ENCODE measurements at places on chromosomes 2 and 18.

DNA sequence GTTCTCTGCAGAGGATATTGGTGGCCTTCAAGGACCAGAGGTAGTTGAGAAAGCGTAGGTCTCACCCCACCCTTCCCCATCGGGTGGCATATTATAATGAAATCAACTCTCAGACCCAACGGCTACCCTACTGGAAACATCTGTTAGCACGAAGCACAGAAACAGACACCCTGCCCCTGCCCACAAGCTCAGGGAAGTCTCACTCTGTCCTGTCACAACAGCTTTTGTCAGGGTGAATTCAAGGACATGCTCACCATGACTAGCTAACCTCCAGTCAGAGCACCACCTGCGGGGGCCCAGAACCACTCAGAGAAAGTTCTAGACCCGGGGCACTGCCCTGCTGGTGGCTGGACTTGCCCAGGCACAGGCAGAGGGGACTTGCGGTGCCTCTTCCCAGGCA lies 3.5 kb upstream of the B3GNT7 start:
- no peak for DNase-seq

DNA sequence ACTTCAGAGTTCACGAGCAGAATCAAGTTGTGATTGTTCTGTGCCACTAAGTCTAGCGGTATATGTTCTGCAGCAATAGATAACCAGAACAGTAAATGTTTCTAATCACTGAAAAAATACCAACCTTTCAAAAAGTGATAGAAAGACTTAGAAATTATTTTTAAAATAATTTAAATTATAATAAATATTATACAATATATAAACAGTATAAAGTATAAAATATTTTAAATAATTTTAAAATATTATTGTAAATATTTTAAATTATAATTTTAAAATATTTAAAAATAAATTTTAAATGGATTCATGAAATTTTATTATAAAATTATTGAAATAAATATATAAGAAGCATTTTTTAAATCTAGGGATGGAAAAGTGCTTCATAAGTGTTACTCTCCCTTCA lies 126.3 kb upstream of the ID2 start:
- no peak for DNase-seq

DNA sequence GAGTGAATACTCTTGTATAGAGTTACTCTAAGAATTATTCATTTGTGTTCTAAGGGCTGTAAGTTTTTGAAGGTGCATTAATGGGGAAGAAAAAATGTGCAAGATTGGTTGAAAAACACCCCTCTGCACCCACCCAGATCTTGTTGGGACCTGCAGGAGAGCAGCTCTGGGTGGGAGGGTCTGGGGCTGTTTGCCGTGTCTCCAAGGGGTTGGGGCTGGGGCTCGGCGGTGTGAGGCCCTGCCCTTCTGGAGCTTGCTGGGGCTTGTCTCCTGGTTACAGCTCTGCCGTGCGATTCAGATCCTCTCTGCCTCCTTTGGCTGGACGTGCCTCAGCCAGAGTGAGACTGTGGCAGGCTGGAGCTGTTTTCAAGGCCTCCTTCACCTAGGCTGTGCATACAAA lies 26.1 kb downstream of the IGFBP2 start:
- DNase-seq = no peak

- no peak for DNase-seq
Measured at GRCh38 chr2:39136799-39137198, 15.9 kb upstream of the SOS1 start.

DNA sequence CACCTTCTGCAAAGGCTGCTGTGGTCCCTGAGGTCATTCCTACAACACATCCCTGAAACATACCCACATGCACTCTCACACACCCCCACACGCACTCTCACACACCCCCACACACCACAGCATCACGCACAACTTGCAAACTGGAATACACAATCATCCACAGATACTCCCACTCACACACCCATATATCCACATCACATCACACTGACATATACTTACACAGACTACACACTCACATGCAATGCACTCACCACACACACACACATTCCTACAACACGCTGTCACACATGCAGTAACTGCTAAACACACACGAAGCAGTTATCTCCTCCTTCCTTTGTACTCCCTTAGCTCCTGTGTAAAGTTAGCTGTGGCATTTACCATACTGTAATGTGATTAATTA lies 57.1 kb upstream of the PKDCC start:
- DNase-seq = no peak

GRCh38 chr2:165573534-165574461 lies 104.3 kb downstream of the CSRNP3 start:
- no peak for DNase-seq

DNA sequence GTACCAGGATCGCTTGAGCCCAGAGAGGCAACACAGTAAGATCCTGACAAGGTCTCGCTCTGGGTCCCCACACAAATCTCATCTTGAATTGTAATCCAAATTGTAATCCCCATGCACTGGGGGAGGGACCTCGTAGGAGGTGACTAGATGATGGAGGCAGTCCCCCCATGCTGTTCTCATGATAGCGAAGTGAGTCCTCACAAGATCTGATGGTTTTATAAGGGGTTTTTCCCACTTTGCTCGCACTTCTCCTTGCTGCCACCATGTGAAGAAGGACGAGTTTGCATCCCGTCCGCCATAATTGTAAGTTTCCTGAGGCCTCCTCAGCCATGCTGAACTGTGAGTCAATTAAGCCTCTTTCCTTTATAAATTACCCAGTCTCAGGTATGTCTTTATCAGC lies 46.0 kb upstream of the SERTAD2 start:
- DNase-seq = no peak

GRCh38 chr2:11344956-11345677 lies 681 bp upstream of the ROCK2 start:
- DNase-seq = no peak

DNA sequence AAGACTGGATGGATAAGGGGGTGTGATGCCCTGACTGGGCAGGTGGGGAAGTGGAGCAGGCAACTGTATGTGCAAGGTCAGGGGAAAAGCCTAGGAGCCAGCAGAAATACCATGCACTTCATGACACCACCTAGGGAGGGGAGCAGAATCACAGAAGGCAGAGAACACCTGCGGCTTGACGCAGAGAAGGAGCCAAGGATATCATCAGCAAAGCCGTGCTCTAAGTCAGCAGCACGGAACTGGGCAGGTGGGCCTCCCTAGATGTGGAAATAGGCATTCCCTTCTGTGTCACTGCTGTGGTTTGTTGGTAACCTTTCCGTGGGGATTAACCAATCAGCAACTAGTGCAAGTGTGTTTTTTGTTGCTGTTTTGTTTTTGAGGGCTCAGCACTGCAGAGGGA lies 41.3 kb downstream of the HDLBP start:
- DNase-seq = no peak

DNA sequence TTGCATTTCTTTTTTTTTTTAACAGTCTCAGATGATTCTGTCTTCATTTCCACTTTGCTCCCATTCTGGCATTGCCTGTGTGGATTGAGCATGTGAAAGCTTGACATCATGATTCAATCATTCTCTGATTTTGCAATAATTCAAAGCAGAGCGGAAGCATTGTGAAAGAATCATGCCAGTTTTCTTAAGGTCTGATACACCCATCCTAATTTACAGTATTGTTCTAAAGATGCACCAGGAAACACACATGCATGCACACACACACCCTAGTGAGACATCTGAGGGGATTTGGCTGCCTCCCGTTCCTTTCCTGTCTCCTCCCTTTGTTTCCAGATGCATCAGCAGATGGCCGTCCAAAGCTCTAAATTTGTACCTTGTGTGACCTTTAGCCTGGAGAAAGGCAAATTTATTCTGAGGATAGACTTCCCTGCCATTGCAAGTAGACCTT lies 97.3 kb downstream of the FMNL2 start:
- DNase-seq = no peak

GRCh38 chr18:78105611-78106010 lies 856.0 kb downstream of the GALR1 start:
- no peak for DNase-seq

GRCh38 chr2:173059971-173060461 lies 15.6 kb upstream of the MAP3K20 start:
- DNase-seq = no peak

- no peak for DNase-seq
Measured at GRCh38 chr18:62516242-62516641, 6.6 kb upstream of the ZCCHC2 start.

- DNase-seq = no peak
Measured at GRCh38 chr2:3185910-3186309, 191.7 kb downstream of the EIPR1 start.

DNA sequence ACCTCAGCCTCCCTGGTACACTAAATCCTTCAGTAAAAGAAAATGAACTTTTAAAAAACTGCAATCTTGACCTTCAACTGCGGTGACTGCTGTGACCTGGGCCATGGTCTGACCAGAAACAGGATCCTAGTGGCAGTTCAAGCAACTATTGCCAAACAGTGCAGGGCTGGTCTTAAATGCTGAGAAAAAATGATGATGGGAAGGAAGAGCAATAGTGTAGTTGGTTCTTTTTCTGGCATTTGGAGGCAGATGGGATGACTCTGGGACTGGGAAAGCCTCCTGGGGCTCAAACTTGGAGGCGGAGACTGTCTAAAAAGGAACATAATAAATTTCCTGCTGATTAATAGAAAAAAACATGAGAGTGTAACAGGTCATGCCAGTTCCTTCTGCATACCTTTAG lies 45.4 kb downstream of the CHN1 start:
- no peak for DNase-seq

DNA sequence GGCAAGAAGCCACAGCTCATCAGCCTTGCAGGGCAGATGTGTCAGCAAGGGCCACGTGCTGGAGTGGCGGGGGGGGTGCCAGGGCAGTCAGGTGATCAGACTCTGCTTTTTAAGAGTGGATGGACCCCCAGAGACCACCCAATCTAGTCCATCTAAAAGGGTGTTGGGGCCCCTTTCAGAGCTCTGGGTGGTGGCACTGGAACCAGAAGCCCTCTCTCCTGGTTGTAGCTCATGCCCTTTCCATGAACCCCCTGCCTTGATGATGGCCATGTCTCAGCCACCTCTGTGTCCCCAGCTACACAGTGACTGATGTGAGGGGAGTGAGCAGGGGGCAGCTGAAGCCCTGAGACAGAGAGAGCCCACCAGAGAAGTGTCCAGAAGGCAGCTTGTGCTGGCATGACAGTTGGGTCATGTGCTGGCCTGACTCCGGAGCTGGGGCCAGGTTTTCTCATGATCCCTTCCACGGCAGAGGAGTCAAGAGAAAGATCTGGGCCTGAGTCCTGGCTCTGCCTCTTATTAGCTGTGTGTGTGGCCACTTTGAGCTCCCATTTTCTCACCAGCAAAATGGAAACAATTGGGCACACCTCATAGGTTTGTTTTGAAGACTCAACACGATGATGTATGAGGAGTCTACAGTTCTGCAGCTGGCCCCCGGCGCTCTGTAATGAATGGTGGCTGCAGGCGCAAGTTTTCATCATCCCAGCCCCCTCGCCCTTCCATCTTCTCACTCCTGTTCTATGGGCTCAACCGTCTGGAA lies 195.7 kb downstream of the ZFP36L2 start:
- no peak for DNase-seq

GRCh38 chr2:208172125-208172524 lies 8.7 kb upstream of the CRYGA start:
- DNase-seq = no peak

DNA sequence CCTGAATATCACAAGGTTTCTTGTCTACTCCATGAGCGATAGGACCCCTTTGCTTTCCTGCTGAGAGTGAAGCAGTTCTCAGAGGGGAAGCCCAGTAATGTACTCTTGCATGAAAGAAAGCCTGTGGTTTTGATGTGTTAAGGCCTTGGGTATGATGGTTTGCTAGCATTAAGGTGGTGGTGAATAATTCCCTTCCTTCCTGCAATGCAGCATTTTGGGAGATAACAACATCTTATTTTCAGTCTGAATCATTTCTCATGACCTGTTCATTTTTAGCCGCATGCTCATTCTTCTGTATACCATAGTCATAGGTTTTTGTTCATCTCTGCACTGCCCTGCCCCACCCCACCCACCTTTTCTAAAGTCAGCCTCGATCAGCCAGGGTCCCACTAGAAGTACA lies 66.2 kb downstream of the HNMT start:
- DNase-seq = no peak

DNA sequence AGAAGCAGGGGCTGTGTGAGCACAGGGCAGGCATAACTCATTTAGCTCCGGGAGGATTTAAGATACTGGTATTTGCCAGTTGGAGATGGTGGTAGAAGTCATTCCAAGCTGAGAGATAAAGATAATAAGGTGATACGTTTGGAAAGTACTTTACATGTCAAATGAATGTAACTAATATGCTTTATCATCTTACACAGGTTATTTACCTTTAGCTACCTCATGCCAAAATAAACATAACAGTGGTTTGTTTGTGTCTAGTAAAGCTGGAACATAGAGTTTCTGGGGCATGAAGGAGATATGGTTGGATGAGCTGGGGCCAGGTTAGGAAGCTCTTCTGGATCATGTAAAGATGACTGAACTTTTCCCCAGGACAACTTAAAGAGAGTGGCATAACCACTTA lies 126.9 kb upstream of the PIK3C3 start:
- DNase-seq = no peak

- no peak for DNase-seq
Measured at GRCh38 chr18:519019-519879, 18.7 kb upstream of the COLEC12 start.

- peak; percentile 32 for DNase-seq
Measured at GRCh38 chr2:174577967-174578589, 19.5 kb downstream of the WIPF1 start.

Measured in activated gamma-delta T cell treated with anti-CD3 and anti-CD28 coated beads, Interleukin-2, amount 50 U/mL, for 16 hours (primary cell).